ENCODE measurements at places on chromosomes 2 and 18.

DNA sequence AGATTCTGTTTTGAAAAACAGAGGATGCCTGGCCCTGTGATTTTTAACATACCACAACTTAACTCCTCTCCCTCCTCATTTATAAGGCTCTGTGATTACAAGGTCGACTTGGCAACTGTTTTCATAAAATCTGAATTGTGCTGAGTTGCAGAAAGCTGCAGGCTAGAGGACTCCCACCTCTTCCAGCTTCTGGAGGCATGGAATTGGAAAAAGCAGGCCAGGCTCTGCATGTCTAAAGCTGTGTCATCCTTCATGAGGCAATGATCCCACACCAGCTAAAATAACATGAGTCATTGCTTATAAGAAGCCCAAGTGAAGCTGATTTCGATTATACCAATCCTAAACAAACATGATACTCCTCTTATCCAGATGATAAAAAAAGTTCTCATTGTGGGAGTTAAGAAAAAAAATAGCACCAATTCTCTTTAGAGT lies 11.7 kb downstream of the ARHGAP28 start:
- DNase-seq = no peak

DNA sequence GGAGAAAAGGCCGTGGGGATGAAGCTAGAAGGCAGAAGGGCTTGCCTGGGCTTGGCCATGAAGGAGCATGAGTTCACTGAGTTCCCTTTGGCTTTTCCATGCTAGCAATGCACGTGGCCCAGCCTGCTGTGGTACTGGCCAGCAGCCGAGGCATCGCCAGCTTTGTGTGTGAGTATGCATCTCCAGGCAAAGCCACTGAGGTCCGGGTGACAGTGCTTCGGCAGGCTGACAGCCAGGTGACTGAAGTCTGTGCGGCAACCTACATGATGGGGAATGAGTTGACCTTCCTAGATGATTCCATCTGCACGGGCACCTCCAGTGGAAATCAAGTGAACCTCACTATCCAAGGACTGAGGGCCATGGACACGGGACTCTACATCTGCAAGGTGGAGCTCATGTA lies 2.9 kb downstream of the CTLA4 start:
- no peak for DNase-seq

DNA sequence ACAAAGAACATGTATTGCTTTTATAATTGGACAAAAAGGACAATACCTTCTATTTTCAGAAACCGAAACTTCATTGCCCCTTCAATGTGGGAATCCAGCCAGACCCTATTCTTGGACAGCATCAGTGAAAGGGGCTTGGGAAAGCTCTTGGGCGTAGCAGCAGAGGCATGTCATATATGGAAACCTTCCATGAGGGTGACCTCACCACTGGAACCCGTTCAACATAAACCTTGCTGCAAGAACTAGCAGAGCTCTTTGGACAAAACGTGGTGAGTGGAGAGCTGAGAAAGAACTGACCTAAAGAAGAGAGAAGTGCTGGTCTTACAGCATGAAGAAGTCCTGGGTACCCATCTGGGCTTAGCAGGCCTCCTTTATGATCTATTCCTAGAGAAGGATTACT lies 22.7 kb upstream of the ACTG2 start:
- DNase-seq = no peak

GRCh38 chr2:54968561-54969218 lies 81.6 kb downstream of the RTN4 start:
- DNase-seq = no peak

GRCh38 chr2:181430406-181431118 lies 26.6 kb upstream of the ITGA4 start:
- peak; percentile 15 for DNase-seq

DNA sequence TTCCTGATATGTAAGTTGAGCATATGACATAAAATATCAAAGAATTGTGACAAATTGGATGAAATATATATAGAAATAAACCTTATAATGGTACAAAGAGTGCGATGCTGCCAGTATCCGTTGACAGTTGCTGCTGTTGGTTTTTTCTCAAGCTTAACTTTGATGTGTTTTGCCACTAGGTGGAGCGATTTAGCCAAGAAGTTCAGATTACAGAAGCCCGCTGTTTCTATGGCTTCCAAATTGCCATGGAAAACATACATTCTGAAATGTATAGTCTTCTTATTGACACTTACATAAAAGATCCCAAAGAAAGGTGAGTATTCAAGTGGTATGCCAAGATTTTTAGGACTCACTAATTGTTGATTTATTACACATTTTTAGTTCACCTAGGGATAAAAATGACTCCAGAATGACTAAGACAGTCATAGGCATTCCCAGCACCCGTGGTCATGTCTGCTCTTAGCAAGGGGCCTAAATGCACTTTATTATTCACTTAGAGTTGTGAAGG lies 2.1 kb downstream of the RRM2 start:
- peak; percentile 61 for DNase-seq

DNA sequence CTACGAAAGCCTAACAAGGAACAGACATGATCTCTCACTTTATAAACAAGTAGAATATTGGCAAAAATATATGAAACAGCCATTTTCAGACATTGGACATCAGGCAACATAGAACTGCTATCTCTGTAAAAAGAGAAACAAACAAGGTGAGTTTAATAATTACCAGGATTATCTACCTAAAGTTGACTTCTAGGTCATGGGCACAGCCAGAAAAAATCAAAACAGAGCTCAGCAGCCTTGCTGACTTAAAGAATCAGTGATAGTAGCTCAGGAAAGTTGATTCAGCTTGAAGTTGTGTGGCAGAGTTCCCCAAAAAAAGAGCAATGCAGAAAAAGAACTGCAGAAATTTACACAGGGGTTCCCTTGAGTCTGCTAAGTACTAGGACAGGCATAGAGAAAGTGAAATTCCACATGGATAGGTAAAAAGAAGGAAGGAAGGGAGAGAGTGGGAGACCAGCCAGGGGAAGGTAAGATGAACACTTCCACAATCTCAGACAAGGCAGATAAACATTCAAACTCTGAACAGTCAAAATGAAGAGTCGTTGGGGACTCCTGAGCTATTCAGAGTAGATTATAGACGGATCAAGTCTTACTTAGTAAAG lies 102.0 kb downstream of the EXOC6B start:
- DNase-seq = no peak

All from stimulated activated CD4-positive, alpha-beta T cell treated with anti-CD3 and anti-CD28 coated beads, Interleukin-4, amount 100 ng/mL, for 24 hours (primary cell).